ENCODE measurements at places on chromosomes 4 and X.

DNA sequence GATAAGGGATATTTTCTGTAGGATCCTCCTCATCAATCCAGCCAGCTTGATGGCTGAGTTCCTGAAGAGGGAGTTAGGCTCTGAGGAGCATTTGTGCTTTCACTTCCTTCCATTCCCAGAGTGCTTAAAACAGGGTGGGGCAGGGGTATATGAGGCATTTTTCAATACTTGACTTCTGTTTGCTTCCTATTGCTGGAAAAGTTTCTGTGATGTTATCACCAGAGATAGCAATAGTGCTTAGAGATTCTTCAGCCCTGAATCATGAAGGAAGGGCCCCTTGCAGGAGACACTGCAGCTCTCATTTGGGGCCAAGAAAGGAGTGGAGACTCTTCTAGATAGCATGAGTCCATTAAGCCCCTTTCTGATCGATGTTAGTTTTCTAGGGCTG lies 166.7 kb upstream of the RPS6KA3 start:
- no peak for DNase-seq

DNA sequence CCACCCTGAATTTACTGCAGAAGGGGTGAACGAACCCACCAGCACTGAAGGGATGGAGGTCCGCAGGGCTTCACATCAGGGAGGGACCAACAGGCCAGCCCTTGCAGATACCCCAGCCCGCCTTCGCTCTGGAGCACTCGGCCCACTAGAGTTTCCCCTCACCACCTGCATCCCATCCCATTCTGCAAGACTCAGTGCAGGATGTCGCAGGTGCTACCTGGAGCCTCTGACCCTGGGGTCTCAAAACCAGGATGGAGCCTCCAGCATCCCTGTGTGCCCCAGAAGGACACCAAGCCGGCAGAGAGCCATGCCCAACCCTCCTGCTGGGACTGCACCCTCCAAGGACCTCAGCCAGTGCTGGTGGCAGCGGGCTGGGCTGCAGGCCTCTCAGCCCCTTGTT lies 57.6 kb upstream of the ADRA2C start:
- no peak for DNase-seq

GRCh38 chr4:8847331-8847730 lies 24.3 kb downstream of the HMX1 start:
- DNase-seq: no peak

- no peak for DNase-seq
These were observed 8.6 kb upstream of the ZXDA start for GRCh38 chrX:57918750-57919436.

DNA sequence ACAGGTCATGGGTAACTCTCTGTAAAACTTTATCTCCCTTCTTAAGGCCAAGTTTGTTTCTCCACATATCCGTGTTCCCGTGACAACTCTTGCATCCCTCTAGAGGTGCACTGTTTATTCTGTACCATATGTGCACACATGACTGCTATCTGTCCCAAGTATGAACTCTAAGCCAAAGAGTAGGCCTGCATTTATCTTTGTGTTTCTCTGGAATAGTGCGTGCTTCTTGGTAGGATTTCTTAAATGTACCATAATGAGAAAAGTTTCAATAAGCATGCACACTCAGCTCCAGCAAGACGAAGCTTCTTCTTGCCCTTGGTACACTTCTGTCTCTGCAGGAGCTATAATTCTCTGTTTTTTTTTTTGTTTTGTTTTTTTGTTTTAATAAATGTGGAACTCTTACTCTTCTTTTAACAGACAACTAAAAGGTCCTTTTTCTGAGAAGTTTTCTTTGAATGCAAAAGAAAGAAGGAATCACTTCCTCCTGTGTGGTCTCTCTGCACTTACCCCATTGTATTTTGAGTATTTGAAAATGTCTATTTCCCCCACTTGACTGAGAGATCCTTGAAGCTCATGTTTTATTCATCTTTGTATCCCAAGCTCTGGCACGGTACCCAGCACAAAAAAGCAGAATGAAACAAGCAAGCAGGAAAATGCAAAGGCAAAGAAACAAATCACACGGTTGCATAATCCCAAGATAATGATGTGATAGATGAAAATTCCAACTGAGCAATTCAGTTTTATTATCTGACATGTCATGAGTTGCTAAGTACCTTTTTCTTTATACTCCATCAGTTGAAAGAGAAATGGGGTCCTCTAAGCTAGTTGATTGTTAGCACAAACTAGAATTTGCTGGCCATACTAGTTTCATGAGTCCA lies 521.9 kb upstream of the BOD1L1 start:
- DNase-seq: no peak

DNA sequence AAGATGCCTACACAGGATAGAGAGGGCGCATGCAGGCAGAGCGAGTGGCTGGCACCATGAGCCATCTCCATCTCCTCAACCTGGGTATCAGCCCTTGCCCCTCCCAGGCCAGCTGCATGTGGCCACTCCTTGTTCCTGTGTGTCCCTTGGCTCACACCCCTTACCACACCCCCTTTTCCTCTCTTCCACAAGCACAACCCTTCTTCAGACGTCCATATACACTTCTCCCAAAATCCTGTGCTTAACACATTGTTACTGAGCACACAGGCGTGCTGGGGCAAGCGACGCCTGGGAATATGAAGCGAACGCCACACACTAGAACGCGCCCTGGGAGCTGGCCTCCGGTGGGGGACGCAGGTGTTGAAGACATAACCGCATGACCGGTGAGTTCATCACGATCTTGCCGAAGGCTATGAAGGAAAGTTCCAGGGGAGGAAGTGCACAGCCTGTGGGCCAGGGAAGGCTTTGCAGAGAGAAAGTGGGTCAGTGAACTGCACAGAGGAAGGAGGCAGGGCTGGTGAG lies 19.1 kb upstream of the KIAA0232 start:
- DNase-seq: no peak

DNA sequence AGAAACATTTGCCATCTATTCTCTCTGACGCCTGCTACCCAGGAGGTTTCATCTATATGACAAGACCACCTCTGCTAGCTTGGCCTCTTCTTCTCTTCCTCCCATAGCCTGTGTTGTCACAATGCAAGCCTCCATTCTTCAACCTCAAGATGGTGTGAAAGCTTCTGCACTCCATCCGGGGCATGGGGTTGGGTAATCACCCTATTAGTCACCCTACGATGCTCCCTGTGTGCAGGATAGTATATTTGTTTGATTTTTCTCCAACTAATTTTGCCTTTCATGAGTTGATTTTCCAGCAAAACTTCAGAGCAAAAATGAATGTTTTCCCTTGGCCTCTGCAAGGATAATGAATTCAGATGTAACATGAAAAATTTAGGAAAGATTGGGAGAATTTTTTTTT lies 128.0 kb upstream of the STS start:
- no peak for DNase-seq

DNA sequence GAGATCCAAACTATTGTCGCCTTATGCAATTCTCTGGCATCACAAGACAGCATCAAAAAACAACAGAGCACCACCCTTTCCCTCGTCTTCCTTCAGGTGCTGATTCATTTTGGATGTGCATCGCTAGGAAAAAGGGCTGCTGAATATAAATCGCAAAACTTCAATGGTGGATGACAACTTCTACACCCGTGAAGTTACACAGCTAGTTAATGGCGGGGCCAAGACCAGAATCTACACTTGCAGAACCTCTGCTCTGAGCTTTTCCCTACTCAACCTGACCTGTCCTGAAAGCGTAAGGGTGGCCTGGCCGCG lies 674 bp downstream of the GNPDA2 start:
- no peak for DNase-seq

- no peak for DNase-seq
These were observed 93.0 kb downstream of the IL13RA2 start for GRCh38 chrX:114924423-114924822.

DNA sequence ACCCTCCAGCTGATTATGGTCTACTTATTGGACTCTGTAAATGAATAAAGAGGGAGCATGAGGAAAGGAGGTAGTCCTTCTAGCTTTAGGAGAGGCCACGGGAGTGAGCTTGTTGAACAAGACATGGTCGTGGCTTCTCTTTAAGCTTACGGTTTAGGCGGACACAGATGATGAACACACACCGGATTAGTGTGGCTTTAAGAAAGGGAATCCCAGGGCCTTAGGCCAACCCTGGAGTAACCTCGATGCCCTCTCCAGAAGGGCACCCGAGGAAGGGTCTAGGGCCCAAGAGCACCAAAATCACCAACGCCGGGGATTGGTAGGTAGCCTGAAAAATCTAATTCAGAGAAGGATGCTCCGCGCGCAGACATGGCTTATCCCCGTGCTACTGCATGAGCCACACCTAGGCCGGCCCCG lies 39.4 kb downstream of the ERVMER34-1 start:
- no peak for DNase-seq

- no peak for DNase-seq
These were observed 103.0 kb downstream of the PPEF1 start for GRCh38 chrX:18810416-18810815.

DNA sequence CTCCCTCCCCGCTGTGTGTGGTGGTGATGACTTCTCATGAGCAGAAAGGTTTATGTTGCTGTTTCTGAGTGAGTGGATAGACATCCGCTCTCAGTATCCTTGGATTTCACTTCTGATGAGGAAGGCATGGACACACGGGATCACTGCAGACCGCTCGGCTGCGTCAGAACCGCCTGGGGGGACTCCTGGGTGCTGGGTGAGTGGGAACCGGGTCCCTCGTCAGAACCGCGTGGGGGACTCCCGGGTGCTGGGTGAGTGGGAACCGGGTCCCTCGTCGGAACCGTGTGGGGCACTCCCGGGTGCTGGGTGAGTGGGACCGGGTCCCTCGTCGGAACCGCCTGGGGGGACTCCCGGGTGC lies 9.0 kb downstream of the CTBP1 start:
- DNase-seq: no peak

DNA sequence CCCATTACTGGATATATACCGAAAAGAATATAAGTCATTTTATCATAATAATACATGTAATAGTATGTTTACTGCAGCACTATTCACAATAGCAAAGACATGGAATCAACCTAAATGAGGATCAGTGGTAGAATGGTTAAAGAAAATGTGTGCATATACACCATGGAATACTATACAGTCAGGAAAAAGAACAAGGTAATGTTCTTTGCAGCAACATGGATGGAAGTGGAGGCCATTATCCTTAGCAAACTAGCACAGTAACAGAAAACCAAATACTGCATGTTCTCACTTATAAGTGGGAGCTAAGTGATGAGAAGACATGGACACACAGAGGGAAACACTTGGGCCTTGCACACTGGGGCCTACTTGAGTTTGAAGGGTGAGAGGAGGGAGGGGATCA lies 207.4 kb upstream of the APOOL start:
- no peak for DNase-seq

GRCh38 chr4:139735381-139736273 lies 70.0 kb downstream of the MGST2 start:
- no peak for DNase-seq

DNA sequence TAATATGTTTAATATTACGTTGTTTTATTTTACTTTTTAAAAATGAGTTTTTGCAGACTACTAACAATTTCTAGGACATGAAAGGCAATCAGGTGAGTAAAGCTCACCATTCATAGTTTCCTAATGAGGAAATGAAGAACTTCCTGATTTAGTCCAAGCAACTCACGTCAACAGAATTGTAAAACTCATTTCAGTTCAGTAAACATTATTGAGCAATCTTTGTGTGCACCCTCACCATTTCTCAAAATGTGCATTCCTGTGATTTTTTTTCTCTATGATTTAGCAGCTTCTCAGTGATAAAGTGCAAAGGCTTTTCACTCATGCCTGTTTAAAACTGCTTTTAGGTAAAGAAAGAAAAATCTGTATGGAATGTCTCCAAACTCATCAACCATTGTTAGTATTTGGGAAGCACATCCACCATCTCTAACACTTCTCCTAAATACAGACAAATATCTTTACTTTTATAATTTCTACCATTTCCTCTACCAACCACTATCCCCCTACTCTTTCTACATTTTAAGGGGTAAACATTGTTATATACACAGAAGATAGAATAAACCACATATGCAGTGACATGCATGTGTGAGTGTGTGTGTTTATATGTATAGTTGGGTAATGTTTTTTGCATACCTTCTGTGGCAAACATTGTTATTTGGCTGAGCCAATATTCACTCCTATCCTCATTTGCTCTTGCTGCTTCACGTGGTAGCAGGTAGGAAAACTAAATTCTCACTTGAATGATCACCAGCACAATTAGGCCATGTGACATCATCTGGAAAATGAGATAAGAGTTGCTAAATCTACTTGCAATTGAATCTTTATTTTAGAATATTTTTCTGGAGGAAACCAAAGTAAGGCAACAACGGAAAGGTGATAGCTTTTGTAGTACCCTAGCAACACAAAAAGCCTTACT lies 54.7 kb upstream of the PRDM8 start:
- DNase-seq: no peak

GRCh38 chrX:45872480-45872879 lies 671.8 kb upstream of the DIPK2B start:
- DNase-seq: no peak

DNA sequence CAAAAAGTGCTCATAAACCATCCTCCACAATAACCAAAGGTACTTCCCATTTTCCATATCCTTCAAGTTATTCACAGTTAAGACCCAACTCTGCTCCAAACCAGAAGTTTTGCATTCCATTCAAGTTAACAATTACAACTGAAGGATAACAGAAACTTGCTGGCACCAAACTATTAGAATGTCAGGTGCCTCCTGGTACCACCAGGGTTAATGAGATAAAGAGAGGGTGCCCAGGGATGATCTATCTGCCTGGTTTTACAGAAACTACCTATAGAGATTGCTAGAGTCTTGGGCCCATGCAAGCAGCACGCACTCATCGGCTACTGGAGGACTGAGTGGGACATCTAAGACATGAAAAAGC lies 114.6 kb downstream of the RBM47 start:
- no peak for DNase-seq
